ENCODE measurements at places on chromosomes 1 and 21.

- no peak for DNase-seq
Observed at GRCh38 chr1:1917304-1917976, 1.6 kb downstream of the TMEM52 start.

DNA sequence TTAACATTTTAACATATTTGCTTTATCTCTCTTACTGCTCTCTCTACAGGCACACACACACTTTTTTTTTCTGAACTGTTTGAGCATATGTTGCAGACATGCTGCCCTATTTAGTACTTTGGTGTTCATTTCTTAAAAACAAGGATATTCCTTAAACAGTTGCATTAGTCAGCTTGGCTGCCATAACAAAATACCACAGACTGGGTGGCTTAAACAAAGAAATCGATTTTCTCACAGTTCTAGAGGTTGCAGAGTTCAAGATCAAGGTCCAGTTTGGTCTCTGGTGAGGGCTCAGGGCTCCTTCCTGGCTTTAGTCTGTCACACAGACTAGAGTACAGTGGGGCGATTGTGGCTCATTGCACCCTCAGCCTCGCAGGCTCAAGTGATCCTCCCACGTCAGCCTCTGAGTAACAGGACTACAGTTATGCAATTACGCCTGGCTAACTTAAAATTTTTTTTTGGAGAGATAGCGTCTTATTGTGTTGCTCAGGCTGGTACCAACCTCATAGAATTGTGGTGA is 46.7 kb downstream of the RPRD2 start:
- DNase-seq, result no peak

DNA sequence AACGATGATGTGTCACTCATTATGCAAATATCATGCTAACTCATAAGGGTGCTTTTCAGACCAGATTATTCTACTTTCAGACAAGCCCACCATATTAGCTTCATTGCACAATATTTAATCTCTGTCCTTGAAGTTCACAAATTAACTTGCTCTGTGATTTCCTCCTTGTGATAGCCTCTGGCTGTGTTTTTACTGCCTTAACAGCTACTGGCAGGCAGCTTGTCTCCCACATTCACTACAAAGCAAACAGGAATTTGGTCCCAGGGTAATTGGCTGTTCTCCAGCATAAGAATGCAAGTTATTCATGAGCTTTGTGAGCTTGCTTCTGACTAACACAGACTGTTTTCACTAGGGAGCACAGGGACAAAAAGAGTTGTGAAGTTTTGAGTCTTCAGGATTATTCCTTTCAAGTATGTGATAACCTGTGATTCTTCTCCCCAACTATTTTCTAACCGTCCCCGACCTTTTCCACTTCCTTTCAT is 87.9 kb upstream of the HMCN1 start:
- DNase-seq, result no peak

- no peak for DNase-seq
Observed at GRCh38 chr1:155196103-155196892, 11.4 kb downstream of the THBS3 start.

DNA sequence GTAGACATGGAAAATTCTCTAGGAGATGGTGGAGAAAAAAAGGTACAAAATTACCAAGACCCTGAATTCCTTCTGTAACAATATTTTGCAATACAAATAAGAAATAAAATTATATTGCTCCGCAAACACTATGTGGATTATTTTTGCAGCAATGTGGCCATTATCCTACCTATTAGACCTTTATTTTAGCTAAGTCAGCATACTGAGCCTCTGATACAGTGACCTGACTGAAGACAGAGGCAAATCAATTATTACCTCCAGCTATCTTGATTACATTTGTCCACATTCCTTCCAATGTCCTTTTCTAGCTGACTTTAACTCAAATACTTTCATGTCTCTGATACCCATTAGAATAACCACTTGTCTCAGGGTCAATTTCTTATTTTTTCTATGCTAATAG is 610.9 kb downstream of the LRRIQ3 start:
- no peak for DNase-seq

- no peak for DNase-seq
Observed at GRCh38 chr1:230103306-230104173, 36.5 kb downstream of the GALNT2 start.

- no peak for DNase-seq
Observed at GRCh38 chr1:26191739-26192138, 1.3 kb downstream of the CATSPER4 start.

DNA sequence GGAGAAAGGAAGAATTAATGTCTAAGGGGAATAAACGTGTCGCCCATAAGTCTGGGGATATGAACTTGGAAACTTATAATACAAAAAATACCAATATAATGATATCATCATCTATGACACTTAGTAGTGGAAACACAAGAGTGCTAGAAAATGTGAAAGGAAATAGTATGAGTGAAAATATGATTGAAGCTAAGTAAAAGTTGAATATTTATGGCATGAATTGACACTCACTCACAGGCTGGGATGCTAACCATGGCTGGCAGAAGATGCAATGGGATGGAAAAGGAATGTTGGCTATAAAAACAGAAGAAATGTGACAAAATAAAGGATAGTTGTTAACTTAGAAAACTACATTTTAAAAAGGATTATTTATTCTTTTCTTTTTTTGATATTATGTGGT is 120.1 kb downstream of the XPR1 start:
- no peak for DNase-seq

DNA sequence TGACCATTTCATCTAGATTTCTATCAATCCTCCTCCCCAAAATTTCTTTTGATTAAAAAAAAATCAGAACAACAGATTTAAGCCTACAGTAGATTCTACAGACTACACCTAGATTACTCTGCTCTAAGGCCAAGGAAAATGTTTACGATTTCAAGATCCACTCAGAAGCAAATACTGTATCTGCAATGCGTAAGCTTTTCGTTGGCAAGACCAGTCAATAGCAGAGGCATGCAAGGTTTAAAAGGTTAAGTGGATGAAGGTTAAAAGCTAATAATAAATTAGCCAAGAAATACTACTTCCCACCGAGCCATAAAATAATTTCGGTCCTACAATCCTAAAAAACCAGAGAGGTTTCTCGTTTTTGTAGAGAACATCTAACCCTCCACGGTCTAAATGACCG is 1.3 kb downstream of the CLSTN1 start:
- DNase-seq, result no peak

- DNase-seq, result no peak
Observed at GRCh38 chr1:172843444-172843843, 184.5 kb downstream of the FASLG start.

GRCh38 chr1:243924188-243924587 is 74.1 kb upstream of the AKT3 start:
- no peak for DNase-seq

Measured in SK-N-DZ (cell line).